Activated naive CD4-positive, alpha-beta T cell treated with anti-CD3 and anti-CD28 coated beads for 36 hours (primary cell): ENCODE measurements at places on chromosomes 11 and 22.

DNA sequence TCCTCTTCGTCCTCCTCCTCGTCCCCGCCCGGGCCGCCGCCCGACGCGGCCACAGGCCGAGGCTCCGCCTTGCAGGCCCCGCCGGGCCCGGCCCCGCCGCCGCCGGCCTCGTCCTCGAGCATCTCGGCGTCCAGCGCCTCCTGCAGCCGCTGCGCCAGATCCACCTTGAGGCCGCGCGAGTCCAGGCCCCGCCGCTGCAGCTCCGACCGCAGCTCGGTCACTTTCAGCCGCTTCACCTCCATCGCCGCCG is 417 bp downstream of the HNRNPUL2 start:
- peaks cover 49% of the 10 kb centered on the region for H3K4me1 ChIP-seq
- peak overlapping the region; percentile 90 for H3K4me3 ChIP-seq
- DNase-seq = no peak
- H3K27ac ChIP-seq = peak overlapping the region; percentile 99

DNA sequence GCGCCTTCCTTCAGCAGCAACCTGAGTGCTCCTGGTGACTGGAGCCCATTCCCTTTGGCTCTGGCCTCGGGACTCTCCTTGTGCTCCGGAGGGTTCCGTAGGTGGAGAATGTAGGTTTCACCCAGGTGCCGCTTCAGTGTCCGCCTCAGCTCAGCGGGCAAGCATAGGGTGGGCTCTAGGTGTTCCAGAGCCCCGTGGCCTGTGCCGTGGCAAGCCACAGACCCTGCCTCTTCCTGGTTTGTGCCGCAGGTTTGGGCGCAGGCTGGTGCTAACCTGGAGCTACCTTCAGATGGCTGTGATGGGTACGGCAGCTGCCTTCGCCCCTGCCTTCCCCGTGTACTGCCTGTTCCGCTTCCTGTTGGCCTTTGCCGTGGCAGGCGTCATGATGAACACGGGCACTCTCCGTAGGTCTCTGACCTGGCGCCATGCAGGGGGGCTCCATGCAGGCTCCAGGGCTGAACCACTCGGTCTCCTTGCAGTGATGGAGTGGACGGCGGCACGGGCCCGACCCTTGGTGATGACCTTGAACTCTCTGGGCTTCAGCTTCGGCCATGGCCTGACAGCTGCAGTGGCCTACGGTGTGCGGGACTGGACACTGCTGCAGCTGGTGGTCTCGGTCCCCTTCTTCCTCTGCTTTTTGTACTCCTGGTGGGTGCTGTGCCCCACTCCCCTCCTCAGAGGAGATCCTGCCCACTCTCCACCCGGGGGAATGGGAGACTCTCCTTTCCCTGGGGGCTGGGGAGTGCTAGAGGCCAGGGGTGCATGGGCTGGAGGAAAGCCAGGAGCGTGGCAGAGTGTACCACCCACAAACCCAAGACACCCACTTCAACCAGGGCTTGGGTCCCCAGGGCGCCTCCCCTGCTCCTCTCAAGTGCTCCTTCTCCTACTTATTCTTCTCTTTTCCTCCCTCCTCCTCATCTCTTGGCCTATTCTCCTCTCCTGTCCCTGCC is 2.4 kb downstream of the SLC22A12 start:
- no peaks in the 10 kb centered on the region for H3K4me1 ChIP-seq
- H3K27me3 ChIP-seq = no peaks in the 10 kb centered on the region
- no peak overlapping the region for H3K4me3 ChIP-seq
- no peak for DNase-seq
- no peaks in the 10 kb centered on the region for H3K36me3 ChIP-seq

DNA sequence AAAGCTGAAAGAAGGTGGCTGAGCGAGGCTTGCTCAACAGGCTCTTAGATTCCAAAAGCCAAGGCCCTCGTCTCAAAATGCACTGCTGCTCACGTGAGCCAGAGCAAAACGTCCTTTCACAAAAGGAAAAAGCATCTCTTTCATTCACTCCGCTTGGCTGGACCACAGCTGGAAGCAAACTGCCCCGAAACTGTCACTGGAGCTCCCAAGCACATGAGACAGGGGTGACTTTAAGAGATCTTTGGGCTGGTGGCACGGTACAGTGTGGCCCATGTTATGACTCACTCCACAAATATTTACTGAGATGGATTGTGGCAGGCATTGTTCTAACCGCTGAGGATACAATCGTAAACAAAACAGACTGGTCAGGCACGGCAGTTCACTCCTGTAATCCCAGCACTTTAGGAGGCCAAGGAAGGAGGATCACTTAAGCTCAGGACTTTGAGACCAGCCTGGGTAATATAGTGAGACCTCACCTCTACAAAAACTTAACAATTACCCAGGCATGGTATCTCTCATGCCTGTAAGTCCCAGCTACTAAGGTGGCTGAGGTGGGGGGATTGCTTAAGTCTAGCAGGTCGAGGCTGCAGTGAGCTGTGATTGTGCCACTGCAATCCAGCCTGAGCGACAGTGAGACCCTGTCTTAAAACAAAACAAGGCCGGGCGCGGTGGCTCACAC is 3.6 kb downstream of the PLA2G6 start:
- H3K4me1 ChIP-seq = peaks cover 67% of the 10 kb centered on the region
- no peak overlapping the region for H3K4me3 ChIP-seq
- H3K27me3 ChIP-seq = no peaks in the 10 kb centered on the region
- peak overlapping the region; percentile 21 for H3K27ac ChIP-seq
- H3K36me3 ChIP-seq = peaks cover 2% of the 10 kb centered on the region

DNA sequence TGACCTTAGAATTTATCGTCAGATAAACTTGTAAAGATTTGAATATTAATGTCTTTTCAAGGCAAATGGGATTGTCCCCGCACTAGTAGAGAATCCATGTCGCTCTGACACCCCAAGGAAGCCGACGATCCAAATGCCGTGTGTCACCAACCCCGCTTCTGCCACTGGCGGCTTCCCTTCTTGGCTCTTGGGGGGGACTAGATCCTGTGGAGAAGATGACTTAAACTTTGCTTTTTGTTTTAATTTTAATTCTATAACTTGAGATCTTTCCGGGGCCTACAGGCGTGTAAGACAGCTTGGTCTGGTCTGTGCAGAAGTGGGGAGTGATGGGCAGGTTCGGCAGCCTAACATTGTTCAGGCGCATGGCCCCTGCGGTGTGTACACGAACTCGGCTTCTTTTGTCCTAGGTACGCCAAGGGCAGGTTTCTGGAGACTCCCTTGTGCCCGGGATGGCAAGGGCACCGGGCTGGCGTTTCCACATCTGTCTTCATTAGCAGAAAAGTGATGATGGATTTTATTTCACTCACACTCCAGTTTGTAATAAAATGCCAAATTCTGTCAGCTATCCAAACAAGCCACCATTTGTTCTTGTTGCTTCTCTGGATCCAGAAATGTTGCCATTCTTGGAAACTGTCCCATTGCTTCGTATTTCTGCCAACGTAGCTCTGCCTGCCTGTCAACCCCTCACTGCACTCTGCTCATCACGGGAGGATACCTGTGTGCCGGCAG is 6.7 kb downstream of the YDJC start:
- no peak overlapping the region for H3K4me3 ChIP-seq
- no peaks in the 10 kb centered on the region for H3K27me3 ChIP-seq
- H3K27ac ChIP-seq = peak overlapping the region; percentile 26
- no peak for DNase-seq
- H3K36me3 ChIP-seq = peaks cover 15% of the 10 kb centered on the region

GRCh38 chr11:11444027-11444803 is 91.2 kb upstream of the CSNK2A3 start:
- no peaks in the 10 kb centered on the region for H3K36me3 ChIP-seq
- H3K27me3 ChIP-seq = no peaks in the 10 kb centered on the region
- H3K27ac ChIP-seq = no peak overlapping the region
- no peak for DNase-seq

GRCh38 chr11:21144531-21144930 is 475.1 kb downstream of the NELL1 start:
- no peak overlapping the region for H3K4me3 ChIP-seq
- no peak overlapping the region for H3K27ac ChIP-seq
- no peaks in the 10 kb centered on the region for H3K4me1 ChIP-seq

GRCh38 chr11:121928597-121929580 is 187.1 kb downstream of the BLID start:
- no peak for DNase-seq
- no peak overlapping the region for H3K4me3 ChIP-seq
- H3K27me3 ChIP-seq = peaks cover 39% of the 10 kb centered on the region
- H3K36me3 ChIP-seq = no peaks in the 10 kb centered on the region

DNA sequence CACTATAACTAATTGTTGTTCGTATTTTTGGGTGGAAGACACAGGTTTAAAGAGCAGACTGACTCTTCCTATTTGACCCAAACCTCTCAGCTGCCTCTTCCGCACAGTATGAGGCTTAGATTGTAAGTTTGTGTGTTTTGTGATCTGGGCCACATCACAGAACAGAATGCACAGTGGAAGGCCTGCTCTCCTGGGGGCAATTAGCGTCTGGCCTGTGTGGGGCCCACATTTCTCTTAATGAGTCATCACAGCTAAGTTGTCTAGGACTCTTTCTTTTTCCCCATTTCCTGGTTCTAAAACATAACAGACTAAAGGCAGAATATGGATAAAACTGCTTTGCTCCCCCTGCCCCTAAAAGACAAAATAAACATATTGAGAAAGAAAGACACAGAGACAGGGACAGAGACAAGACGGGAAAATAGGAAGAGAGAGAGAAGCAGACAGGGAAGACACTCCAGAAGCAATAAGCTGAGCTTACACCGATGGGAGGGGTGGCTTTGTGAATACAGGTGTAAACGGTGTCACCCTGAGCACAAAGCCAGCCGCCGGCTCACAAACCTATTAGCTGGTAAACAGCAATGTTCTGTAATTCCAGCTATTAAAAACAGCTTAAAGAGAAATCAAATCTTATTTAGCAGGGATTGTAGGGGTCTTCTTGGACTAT is 127.4 kb upstream of the OPCML start:
- H3K4me3 ChIP-seq = no peak overlapping the region
- no peaks in the 10 kb centered on the region for H3K27me3 ChIP-seq
- no peak for DNase-seq
- H3K27ac ChIP-seq = no peak overlapping the region
- H3K36me3 ChIP-seq = no peaks in the 10 kb centered on the region

DNA sequence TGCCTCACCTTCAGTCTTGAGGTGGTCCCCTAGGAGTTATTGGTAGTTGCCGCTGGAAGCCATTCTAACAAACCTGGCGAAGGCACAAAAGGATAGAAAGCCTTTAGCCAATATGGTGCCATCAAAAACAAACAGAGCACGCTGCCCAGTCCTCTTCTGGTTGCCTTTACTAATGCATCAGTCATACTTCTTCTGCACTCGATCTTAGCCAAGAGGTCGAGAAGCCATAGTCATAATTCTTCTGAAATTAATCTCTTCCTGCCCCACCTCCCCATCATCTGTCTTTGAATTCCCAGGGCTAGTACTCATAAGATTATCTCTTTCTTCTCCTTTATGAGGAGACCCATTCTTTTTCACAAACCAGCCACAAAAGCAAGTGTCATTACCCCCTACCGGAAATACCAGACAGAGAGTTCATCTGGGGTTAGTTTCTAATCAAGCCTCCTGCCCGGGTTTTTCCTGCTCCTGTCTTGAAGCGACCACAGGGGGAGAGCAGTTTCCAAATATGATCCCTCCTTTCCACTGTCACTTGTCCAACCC is 21.4 kb upstream of the EHF start:
- H3K4me1 ChIP-seq = peaks cover 7% of the 10 kb centered on the region
- no peaks in the 10 kb centered on the region for H3K27me3 ChIP-seq
- H3K36me3 ChIP-seq = no peaks in the 10 kb centered on the region
- no peak for DNase-seq
- no peak overlapping the region for H3K27ac ChIP-seq

DNA sequence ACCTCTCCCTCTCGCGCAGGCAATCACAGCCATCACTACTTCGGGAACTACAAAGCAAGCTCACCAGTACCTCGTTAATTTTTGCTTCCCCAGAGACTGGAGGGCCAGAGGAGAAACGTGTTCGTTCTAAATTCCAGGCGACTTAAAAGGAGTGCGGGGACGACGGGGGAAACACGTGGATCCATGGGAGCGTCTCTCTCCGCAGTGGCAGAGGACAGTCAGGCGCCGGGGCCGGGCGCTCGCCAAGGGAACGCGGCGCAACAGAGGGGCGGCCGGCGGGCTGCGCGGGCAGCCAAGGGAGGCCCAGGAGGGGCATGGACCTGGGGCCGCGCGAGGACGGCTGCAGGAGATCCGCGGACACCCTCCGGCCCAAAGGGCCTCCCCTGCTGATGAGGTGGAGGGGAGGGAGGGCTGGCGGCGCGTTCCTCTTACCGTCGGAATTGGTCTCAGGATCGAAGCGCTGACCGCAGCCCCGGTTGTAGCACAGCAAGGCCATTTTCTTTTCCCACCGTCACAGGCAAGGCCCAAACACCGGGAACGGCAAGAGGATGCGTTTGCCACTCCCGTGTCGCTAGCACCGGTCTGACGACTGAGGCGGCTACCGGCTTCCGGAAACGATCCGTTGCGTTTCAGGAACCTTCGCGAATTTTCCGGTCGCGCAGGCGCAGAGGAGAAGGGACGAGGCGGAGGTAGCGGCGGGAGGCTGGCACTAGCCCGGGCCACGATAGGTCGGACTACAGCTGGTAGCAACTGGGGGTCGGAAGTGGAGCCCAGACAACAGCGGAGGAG is at the start of gene CHORDC1:
CHORDC1 (minus strand) TSS at position 591 of the 789 bp plus-strand sequence; CDS start at position 496, 95 bp downstream.
- H3K27ac ChIP-seq = peak within 1 kb of the TSS; percentile 97
- peaks cover 36% of the 10 kb centered on the region for H3K36me3 ChIP-seq
- DNase-seq = peak; percentile 93
- peaks cover 43% of the 10 kb centered on the region for H3K4me1 ChIP-seq

DNA sequence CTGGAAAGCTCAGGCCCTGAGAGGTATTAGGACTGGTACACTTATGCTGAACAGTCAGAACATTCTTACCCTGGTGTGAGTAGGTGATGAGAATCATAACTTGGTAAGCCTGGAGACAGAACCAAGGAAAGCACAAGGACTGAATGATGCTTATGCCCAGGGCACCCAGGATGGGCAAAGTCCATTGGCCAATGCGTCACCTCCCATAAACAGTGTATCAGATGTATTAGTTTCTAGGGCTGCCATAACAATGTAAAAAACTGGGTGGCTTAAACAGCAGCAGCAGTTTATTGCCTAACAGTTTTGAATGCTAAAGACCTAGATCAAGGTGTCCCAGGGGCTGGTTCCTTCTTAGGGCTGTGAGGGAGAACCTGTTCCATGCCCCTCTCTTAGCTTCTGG is 107.0 kb downstream of the FAR1 start:
- DNase-seq = no peak
- no peak overlapping the region for H3K27ac ChIP-seq
- H3K36me3 ChIP-seq = no peaks in the 10 kb centered on the region
- no peaks in the 10 kb centered on the region for H3K4me1 ChIP-seq
- no peak overlapping the region for H3K4me3 ChIP-seq

DNA sequence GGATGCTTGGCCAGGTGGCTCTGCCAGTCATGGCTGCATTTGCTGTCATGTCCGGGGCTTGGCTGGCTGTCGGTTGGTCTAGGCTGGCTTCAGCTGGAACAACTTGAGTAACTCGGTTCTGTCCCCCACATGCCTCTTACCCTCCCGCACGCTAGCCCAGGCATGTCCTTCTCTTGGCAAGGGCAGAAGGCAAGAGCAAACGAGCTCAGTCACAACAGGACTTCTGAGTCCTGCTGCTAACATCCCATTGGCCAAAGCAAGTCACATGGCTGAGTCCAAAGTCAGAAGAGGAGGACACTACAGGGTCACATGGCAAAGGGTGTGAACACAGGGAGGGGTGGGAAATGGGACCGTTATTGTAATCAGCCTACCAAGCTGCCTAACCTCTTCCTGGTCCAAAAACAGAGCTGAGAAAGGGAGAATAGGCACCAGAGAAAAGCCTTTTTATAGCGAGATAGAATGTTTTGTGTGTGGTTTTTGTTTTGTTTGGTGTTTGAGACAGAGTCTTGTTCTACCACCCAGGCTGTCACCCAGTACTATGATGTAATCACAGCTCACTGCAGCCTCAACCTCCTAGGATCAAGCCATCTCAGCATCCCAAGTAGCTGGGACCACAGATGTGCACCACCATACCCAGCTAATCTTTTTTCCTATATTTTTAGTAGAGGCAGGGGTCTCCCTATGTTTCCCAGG is 81.9 kb downstream of the MN1 start:
- no peak overlapping the region for H3K27ac ChIP-seq
- no peak overlapping the region for H3K4me3 ChIP-seq
- H3K4me1 ChIP-seq = no peaks in the 10 kb centered on the region
- DNase-seq = peak; percentile 6
- no peaks in the 10 kb centered on the region for H3K36me3 ChIP-seq
